NK-92 treated with Interleukin-12 subunit alpha and Interleukin-12 subunit beta, amount 100 ng/mL, for 24 hours (cell line): ENCODE measurements at places on chromosomes 12 and 14.
A peak's percentile ranks its signal among the peaks of the same experiment; 100 is the strongest.

DNA sequence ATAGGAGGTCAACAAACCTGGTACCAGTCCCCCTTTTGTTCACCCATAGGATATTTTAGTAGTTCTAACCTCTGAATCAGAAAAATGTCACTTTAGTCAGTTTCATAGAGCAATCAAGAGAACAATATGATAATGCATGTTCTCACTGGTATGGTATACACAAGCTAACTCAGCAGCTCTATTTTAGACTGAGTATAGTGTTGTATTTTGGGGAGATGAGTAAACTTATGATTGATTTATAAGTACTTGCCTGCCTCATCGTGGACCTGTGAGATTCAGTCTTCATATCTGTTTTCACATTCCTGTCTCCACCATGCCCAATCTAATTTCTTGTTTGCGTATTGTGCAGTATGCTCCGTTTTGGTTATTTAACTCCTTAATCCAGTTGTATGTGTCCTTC lies 20.9 kb downstream of the COX16 start:
- DNase-seq = no peak

GRCh38 chr12:110028323-110028722 lies 20.0 kb downstream of the C12orf76 start:
- DNase-seq = no peak

DNA sequence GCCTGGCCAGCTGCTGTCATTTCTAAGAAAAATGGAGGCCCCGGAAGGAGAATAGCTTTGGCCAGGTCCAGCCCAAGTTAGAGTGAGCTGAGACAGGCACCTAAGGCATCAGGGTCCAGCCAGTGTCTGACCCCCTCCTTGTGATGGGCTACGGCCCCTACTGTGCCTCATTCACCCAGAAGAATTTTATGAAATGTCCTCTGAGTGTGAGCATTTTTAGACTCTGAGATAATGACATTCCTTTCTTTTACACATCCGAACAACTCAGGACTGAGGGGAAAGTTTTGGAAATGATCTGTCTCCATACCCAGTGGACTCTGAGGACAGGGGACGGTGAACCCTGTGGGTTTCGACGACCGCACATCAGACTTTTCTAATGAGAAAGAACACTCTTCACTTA lies 50.4 kb downstream of the SLC24A4 start:
- DNase-seq = no peak

GRCh38 chr14:21025371-21026273 lies 761 bp upstream of the NDRG2 start:
- DNase-seq = no peak

GRCh38 chr12:99455350-99456035 lies 192.1 kb upstream of the GARIN6 start:
- DNase-seq = peak; percentile 3

DNA sequence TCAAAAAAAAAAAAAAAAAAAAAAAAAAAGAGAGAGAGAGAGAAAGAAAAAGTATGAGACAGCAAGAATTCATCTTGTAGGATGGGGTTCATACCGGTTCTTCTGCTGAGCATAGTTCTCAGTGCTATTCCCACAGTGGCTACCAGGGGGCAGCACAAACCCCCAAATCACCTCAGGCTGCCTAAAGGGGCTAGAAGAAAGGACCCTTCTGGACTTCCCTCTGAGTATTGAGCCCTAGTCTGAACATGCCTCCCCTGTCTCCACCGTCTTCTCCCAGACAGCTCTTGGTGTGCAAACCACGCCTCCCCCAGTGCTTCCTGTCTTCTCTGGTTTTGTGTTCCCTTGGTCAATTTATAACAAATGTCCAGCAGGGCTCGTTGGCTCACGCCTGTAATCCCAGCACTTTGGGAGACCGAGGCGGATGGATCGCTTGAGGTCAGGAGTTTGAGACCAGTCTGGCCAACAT lies 31.3 kb upstream of the SMUG1 start:
- DNase-seq = no peak

DNA sequence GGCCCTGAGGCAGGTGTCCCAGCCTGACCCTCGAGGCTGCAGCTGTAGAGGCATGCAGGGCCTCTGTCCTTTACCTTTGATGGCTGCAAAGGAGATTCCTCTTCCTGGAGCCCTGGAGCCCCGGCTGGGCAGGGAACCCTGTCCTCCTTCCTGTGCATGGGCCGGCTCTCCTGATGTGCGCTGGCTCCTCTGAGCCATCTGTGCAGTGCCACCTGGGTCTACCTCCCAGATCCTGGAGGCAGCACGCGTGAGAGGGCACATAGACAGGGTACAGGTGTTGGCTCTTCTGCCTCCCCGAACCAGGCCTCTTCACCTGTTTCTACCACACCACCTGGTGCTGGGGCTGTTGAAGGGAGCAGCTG lies 115.1 kb downstream of the BEGAIN start:
- DNase-seq = no peak

GRCh38 chr12:45426294-45426693 lies 210.4 kb downstream of the ANO6 start:
- DNase-seq = no peak

- peak; percentile 81 for DNase-seq
Observed at GRCh38 chr12:57454566-57455373, at the start of gene INHBE. TSS of gene INHBE (plus strand) at chr12:57455307. CDS start at chr12:57455537, 230 bp downstream.

GRCh38 chr12:99695050-99695449 lies 47.5 kb downstream of the GARIN6 start:
- DNase-seq = no peak

- DNase-seq = no peak
Observed at GRCh38 chr14:61524211-61524806, 171.0 kb upstream of the HIF1A start.

DNA sequence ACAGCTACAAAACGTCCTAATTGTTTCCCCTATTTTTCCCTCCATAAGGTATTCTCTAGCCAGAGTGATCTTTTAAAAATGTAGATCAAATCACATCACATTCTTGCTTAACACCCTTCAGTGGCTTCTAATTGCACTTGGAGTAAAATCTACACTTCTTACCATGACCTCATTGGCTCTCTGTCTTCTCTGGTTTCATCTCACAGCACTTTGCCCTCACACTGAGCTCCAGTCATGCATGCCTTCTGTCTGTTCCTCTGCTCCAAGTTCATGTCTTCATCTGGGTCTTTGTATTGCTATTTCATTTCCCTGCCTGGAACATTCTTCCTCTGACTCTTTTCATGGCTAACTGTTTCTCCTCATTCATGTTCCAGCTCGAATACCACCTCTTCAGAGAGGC lies 220.4 kb upstream of the GARIN6 start:
- DNase-seq = no peak

DNA sequence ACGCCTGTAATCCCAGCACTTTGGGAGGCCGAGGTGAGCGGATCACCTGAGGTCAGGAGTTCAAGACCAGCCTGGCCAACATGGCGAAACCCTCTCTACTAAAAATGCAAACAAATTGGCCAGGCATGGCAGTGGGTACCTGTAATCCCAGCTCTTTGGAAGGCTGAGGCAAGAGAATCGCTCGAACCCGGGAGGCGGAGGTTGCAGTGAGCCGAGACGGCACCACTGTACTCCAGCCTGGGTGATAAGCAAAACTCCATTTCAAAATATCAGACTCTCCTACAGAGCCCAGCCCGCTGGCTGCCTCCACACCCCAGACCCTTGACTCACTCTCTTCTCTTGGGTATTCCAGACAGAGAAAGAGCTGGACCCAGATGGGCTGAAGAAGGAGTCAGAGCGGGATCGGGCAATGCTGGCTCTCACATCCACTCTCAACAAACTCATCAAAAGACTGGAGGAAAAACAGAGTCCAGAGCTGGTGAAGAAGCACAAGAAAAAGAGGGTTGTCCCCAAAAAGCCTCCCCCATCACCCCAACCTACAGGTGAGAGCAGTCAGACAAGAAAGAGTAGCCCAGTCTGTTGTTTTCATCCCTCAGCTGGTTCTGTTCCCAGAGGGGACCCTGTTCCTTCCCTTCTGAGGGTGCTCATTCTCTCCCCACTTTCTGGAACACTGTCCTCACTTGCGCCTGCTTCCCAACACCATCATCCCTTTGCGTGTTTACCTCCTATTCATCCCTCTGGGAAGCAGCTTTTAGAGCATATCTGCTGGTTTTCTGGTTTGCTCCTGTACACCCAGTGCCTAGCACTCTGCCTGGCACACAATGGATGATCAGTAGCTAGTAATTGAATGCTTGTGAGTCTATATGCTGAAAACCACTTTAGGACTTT lies 19.7 kb downstream of the AGAP2 start:
- no peak for DNase-seq

DNA sequence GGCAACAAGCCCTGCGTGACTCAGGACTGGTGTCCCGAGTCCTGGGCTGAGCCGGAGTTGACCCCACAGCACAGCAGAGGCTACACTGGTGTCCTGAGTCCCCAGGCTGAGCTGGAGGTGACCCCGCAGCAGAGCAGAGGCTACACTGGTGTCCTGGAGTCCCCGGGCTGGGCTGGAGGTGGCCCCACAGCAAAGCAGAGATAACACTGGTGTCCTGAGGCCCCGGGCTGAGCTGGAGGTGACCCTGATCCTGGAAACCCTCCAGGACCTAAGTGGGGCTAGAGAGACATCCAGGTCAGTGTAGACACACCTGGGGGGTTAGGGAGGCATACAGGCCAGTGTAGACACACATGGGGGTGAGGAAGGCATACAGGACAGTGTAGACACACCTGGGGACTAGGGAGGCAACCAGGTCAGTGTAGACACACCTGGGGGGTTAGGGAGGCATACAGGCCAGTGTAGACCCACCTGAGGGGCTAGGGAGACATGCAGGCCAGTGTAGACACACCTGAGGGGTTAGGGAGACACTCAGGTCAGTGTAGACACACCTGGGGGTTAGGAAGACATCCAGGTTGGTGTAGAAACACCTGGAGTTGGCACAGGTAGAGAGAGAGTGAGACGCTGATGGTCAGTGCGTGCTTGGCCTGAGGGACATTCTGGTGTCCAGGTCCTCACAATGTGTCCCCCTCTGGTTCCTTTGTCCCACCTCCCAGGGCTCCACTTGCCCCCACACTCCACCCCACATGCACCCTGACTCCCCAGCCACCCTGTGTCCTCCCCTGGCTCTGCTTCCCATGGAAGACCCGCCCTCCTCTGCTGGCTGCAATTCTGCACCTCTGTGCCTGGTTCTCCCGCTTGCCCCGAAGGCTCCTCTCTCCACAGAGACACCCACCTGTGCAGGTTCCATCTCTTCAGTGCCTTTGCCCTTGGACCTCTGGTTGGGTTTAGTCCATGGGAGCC lies 321.6 kb upstream of the SFSWAP start:
- no peak for DNase-seq

DNA sequence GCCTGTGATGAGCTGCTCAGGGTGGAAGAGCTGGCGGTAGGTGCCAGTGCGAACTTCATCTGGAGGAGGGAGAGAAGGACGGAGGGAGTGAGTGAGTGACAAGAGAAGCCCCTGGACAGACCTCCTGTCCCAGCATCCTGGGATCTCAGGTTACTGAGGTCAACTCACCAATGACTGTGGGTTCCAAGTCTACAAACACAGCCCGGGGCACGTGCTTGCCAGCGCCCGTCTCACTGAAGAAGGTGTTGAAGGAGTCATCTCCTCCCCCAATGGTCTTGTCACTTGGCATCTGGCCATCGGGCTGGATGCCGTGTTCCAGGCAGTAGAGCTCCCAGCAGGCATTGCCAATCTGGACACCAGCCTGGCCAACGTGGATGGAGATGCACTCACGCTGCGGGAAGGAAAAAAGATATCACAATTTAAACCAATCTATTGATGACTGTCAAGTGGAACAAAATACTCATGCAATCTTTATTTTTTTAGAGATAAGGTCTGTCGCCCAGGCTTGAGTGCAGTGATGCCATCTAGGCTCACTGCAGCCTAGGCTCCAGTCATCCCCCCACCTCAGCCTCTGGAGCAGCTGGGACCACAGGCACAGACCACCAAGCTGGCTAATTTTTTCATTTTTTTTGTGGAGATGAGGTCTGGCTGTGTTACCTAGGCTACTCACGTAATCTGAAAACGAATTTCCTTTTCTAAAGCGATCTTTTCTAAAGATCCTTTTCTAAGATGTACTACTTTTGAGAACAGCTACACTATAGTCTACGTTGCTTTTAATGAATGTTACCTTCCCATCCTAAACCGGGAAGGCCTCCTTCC lies 1.7 kb downstream of the TUBA1B start:
- no peak for DNase-seq

DNA sequence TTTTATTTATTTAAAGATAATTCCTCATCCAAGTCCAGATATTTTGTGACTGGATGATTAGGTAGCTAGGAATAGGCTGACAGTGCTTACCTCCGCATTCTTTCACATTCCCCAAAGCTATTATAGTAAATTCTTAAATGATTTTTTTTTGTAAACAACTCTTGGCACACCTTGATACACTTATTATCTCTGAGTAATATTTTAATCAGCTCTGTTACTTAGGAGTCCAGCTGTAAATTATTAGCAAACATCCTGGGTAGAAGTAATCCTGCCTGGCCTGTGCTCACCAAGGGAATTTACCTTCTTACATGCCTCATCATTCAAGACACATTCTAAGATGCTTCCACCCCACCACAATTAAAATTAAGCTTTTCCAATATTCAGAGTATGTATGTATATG lies 186.1 kb downstream of the SLC2A13 start:
- no peak for DNase-seq

GRCh38 chr12:88955531-88955930 lies 375.3 kb upstream of the KITLG start:
- no peak for DNase-seq
